H54 (cell line): ENCODE measurements at places on chromosomes 3 and 15.

- DNase-seq, result no peak
Observed at GRCh38 chr3:14899993-14900618, 47.3 kb upstream of the NR2C2 start.

- no peak for DNase-seq
Observed at GRCh38 chr3:192899540-192899982, 18.1 kb downstream of the MB21D2 start.

DNA sequence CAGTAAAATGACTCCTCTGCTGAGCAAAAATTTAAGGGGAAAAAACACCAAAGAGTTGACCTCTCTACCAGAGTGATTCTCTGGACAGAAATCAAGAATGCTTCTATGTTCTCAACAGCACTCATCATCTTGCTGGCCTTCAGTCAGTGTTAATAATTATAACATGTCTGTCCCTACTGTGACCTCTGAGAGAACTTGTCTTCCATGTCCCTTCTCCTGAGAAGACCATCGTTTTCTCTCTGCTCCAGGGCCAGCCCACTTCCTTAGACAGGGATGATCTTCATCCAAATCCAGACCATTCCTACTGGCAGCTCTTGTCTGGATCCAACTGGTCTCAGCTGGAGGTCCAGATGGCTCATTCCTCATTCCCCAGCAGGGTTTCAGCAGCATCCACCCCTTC is 139.0 kb upstream of the NECTIN3 start:
- no peak for DNase-seq

- no peak for DNase-seq
Observed at GRCh38 chr3:171984883-171985282, 54.5 kb upstream of the FNDC3B start.

DNA sequence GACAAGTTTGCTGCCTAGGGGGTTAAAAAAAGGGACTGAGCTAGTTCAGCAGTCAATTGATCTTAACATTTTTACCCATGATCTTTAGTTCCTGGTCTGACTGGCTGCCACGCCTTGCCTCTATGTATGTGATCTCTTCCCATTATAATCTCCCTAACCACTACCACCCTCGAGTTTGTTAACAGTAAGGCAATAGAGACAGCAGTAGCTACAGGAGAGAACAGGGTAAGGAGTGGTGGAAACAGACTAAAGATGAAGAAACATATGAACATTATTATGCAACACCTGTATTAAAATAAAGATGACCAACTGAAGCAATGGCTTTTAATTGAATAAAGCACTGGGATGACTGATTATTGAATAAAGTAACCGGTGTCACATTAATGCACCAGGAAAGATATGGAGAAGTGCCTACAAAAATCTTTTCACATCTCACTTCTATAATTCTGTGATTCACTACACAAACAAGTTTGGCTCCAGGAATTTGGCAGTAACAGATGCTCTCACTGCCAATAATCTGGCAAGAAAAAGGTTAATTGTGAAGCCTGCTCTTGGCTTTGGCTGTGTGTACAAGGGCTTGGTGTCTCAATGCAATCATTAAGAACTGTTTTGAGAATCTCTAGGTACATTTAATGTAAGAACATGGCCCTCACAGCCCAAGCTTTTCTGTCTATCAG is 95.7 kb downstream of the HHLA2 start:
- no peak for DNase-seq

DNA sequence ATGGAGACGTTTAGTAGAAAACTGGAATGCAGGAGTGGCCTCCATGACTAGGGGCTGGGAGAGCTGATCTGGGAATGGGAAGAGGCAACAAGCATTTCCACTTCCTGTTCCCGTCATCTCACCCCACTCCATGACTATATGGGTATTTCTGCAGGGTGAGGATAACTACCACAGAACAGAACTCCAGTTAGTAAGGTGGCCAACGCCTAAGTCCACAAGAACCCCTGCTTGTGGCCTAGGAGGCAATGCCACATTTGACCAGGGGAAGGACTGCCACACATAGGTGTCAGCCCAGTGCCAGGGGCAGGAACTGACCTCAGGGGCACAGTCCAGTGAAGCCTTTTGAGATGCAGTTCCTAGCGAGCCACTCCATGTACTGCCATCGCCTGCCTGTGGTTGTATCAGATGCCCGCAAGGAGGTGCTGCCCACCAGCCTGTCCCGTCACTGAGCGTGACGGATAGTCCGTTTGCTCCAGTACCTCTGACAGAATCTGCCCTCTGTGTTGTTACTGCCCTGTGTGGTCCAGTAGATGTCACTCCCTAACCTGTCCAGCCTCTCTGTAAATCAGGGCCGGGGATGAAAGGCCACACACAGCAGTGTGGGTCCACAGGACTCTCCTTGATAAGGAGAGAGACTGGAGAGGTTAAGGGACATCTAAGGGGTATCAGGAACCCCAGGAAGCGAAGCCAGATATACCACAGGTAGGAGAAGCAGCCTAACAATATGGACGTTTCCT is 3.5 kb upstream of the MTFMT start:
- peak; percentile 49 for DNase-seq

DNA sequence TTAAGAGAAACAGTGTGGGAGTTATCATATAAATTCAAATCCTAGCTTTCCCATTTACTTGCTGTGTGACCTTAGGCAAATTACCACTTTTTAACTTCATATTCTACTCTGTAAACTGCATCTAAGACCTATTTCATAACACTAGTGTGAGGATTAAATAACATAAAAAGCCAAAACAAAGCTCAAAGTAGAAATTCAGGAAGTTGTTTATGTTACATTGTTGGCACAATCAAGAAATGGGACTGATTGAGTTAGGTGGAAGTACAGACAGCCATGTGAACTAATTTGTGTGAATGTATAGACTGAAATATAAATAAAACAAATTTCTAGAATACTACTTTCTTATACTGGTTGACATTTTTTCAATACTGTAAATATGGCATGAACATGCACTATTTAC is 131.7 kb downstream of the STAG1 start:
- DNase-seq, result no peak

GRCh38 chr3:182908471-182908870 is 71.9 kb downstream of the DCUN1D1 start:
- no peak for DNase-seq

GRCh38 chr15:65828585-65828984 is 36.5 kb upstream of the DENND4A start:
- no peak for DNase-seq

- no peak for DNase-seq
Observed at GRCh38 chr3:142213298-142213697, 12.1 kb downstream of the GK5 start.

- DNase-seq, result peak; percentile 56
Observed at GRCh38 chr3:187210545-187211327, 13.4 kb downstream of the RTP1 start.

DNA sequence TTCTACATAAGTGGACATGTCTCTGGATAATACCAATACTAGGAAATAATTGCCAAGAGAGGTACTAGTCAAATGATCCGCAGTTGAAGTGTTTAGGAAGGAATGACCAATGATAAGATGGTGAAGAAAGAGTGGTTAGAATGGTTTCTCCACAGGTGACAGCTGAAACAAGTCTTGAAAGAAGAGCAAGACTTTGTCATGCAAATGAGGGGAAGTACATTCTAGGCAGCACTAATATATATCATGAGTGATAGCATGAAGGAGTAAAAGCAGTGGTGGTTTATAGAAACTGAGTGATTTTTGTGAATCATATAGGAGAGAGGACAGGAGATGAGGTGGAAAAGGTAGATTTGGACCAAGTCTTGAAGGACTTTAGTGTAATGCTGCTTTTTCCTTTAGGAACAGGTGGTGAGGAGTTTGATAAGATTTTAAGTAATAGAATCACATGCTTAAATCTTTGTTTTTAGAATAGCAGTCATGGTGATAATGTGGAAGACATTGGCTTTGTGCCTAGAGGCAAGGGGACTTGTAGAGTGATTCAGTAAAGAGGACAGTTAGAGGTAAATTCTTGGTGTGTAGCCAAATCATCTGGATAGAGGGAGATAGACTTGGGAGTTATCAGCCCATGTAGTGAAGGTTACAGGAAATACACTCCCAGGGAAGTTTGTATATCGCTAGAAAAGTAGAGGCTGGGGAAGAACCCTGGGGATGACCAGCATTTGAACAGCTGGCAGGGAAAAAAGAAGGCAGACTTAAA is 31.9 kb downstream of the SLMAP start:
- DNase-seq, result no peak

GRCh38 chr3:11950576-11950975 is 53.6 kb upstream of the SYN2 start:
- no peak for DNase-seq

DNA sequence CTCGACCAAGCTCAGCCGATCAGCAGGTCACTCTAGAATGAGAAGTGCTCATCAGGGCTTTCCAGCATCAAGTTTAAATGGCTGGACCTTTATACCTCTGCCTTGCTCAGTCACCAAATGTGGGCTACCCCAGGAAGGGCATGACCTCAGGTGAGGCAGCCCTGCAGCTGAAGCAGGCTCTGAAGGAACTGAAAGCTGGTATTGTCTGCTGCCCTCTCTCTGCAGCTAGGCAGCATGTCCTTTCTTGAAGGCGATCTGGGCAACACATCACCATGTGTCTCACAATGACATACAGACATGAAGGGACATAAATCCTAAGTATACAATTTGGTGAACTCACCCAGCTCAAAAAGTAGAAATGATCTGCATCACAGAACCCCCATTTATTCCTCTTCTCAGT is 38.7 kb upstream of the ARID3B start:
- DNase-seq, result no peak

DNA sequence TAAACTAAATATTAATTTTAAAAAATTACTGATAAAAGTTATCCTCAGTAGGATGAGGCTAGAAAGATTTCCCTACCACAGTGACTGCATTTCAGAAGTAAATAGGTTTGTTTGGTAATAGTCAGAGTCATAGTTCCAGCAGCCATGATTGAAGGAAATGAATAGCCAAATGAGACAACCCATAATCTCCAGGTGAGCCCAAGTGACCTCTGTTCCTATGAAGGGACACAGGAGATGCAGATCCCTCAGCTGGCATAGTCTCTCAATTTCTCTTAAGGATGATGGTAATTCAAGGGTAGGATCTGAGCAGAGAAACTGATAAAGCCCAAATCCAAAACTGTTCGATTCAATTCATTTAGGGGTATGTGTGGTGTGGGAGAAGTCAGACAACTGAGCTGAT is 461.8 kb downstream of the RAP2B start:
- no peak for DNase-seq
